ENCODE measurements at places on chromosomes 5 and 9.
A peak's percentile ranks its signal among the peaks of the same experiment; 100 is the strongest.

- no peak for DNase-seq
These were observed 825.4 kb downstream of the SEMA5A start for GRCh38 chr5:8720506-8720905.

- no peak for DNase-seq
These were observed 577.5 kb upstream of the WWC1 start for GRCh38 chr5:167713896-167714295.

GRCh38 chr5:62268792-62269191 lies 37.2 kb upstream of the KIF2A start:
- DNase-seq = no peak

GRCh38 chr9:80491086-80491696 lies 919.4 kb downstream of the TLE4 start:
- no peak for DNase-seq

DNA sequence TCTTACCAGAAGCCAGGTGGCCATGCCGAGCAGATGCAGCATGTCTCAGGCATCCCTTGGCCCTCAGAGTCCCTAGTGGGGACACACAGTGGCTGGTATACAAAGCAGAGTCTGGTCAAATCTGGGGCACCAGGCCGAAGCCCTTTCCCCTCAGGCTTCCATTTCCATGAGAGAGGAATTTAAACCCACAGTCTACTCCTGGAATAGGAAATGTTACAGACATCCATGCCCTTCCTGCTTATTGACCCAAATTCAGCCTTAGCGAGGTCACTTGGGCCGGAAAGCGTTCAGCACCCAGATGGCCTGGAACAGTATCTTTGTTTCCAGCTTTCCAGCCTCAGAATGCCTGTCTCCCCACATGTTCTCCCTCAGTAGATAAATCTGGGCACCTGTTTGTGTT lies 131.7 kb downstream of the PIP5K1B start:
- DNase-seq = no peak

DNA sequence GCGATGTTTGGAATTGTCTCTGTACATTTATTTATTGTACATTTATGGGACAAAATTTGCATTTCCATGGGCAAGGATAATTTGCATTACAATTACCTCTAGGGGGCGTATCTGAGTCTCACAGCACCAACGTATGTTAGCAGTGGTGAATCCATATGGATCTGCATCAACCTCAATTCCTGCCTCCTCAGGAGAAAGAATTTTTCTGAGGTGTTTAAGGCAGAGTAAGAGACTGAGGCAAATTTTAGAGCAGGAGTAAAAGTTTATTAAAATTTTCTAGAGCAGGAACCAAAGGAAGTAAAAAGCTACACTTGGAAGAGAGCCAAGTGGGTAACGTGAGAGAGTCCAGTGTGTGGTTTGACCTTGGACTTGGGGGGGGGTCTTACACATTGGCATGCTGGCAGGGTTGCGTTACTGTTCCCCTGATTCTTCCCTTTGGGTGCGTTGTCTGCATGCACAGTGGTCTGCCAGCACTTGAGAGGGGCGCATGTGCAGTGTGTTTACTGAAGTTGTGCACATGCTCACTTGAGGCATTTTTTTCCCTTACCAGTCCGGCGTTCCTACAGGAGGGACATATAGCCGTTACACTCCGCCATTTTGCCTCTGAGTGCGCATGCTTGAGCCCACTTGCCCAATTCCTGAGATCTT lies 21.0 kb upstream of the RAB14 start:
- no peak for DNase-seq

GRCh38 chr5:113336975-113337374 lies 97.8 kb downstream of the TSSK1B start:
- DNase-seq = peak; percentile 10

All from CD4-positive, alpha-beta T cell treated with Interleukin-21 for 1 hour (primary cell).